Tibial nerve (tissue), 4 donors: ENCODE measurements at places on chromosomes 4 and X.

DNA sequence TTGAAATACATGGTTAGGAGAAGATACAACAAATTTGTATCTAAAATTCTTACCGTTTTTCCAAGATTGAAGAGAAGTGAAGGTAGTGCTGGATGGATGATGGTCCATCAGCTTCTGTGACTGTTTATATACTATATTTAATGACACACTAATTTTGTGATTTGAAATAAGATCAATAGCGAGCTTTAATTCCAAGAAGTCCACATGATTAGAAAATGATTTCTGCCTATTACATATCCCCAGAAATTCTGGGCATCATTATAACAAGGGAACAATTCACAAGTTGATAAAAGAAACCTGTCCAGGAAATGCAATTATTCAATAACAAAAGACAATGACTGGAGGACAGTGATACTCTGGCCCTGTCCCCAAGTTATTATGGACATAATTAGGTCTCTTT lies at the start of gene CSN2:
CSN2 (minus strand) TSS at position 101 of the 400 bp plus-strand sequence. CDS start 4,733 bp downstream, outside the sequence.
- no peak for DNase-seq

DNA sequence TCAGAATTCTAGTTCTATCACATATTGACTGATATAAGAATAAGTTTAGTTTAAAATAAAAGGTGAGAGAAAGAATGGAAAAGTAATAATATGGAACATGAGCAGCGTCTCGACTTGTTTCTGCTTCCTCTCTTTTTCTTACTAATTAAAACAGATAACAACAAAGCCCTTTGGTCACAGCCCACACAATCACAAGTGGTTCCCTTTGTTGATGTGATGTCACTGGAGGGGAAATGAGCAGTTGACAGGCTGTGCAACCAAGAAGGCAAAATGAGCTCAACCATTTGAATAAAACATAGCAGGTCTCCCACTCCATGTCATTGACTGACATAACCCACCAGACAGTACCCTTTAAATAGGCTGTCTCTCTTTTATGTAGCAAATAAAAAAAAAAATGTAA lies 342.5 kb upstream of the MAGEB2 start:
- no peak for DNase-seq

DNA sequence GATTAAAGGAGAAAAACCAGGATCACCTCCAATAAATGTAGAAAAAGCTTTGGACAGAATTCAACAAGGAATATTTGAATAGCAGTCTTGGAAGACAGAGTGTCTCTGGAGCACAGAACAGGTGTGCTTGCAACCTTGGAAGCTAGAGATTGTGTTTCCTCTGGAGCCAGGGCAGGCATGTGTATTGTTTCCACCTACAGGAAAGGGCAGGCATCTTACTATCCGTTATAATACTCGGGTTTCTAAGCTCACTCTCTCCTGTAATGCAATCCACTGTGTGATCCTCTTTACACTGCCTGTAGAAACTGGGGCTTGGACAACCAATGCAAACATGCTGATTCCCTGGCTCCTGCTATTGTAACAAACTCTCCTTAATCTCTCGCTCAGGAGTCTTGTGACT lies 14.4 kb downstream of the CCDC110 start:
- DNase-seq, result no peak

GRCh38 chr4:61911313-61911756 lies 711.2 kb downstream of the ADGRL3 start:
- DNase-seq, result no peak

- no peak for DNase-seq
These were observed 2.7 kb downstream of the SPON2 start for GRCh38 chr4:1169691-1170096.

DNA sequence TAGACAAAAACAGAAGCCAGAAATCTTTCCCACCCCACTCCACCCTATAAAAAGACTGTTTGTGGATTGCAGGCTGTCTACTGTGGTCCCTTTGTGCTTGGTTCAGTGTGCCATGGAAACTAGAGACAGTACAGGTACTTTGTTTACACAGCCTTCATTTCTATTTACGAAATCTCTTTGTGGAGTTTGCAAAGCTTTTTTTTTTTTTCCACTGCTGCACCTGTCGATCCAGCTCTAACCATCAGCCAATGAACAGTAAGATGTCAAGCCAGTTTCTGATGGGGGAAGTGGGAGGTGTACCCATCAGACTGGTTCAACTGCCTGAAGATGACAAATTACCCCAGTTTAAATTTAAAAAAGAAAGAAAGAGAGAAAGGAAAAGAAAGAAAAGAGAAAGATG lies 20.2 kb upstream of the LRBA start:
- no peak for DNase-seq
